ENCODE measurements at places on chromosomes 13 and 19. TPM values are rescaled to one million over a fixed set of nuclear protein-coding genes. Genes with fewer than 3 reads are reported as not detected.

The ZNF433 gene
- total RNA-seq, result 0.52 TPM

The SYDE1 gene
- 0.67 TPM for total RNA-seq

The ONECUT3 gene
- total RNA-seq, result not detected

The ZNF667 gene
- total RNA-seq, result 0.49 TPM

The ZNF541 gene
- total RNA-seq, result 0.33 TPM

The C19orf85 gene
- not detected for total RNA-seq

The MYCBP2 gene
- total RNA-seq, result 60.6 TPM

The ZNF606 gene
- 4.7 TPM for total RNA-seq

The NUDT19 gene
- total RNA-seq, result 11.9 TPM

The NOVA2 gene
- total RNA-seq, result not detected

The BST2 gene
- total RNA-seq, result 121 TPM

The LHFPL6 gene
- total RNA-seq, result 1.2 TPM

The GRIN3B gene
- total RNA-seq, result 0.10 TPM

Measured in activated naive CD4-positive, alpha-beta T cell treated with anti-CD3 and anti-CD28 coated beads for 36 hours (primary cell).